ENCODE measurements at places on chromosomes 13 and 19.

DNA sequence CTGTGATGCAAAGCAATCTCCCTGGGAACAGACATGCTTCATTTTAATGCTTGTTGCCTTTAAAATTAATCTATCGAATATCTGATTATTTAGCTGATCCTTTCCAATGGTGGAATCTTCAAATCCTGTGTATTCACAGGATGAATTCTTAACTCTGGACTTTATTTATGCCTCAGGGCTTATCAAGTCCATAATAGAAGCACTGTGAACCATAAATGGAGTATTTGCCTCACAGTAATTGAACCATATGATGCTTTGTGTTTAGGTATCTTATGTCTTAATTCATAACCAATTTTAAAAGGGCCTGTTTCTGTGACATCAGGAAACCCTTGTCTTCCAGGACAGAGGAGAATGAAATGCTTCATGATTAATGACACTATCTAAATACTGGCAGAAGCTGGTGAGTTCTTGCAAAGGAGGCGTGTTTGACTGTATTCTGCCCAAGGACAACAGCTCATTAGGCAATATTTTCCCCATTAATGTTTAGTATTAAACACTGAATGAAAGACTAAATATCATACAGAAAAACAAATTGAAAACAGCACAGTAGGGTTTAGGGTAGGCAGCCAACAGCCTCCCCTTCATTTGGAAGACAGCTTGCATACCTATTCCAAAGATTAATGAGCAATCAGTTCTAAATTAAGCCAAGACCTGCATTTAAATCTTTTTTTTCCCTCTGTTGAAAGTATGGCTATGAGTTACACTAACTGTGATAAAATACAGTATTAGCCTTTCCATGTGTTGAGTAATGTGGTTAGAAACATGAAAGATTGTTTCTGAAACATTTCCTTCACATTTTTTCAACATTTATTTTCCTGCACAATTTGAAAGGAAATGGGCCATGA is 709.4 kb downstream of the PCDH9 start:
- no peak for DNase-seq

DNA sequence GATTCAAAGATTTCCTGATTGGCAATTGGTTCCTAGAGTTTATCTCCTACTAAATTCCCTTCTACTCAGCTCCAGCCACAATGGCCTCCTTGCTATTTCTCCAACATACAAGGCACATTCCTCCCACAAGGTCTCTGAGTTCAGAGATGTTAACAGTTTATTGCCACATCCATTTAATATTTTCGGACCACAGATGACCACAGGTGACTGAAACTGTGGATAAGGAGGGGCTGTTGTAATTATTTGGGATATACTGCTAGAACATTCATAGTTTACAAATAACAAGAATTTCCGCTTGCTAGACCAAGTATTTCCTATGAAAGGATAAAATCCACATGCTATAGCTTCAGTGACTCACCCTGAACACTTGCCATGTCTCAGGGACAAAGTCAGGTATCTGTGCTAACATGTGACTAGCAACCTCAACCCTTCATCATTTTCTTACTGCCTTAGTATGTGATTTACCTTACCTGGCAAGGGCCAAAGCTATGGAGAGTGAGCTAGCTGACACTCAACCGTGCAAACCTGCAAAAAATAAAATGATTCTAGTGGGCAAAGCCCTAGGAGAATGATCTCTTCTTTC is 117.7 kb downstream of the TBC1D4 start:
- DNase-seq, result no peak

GRCh38 chr13:87052731-87053130 is 618.4 kb upstream of the SLITRK5 start:
- DNase-seq, result no peak

DNA sequence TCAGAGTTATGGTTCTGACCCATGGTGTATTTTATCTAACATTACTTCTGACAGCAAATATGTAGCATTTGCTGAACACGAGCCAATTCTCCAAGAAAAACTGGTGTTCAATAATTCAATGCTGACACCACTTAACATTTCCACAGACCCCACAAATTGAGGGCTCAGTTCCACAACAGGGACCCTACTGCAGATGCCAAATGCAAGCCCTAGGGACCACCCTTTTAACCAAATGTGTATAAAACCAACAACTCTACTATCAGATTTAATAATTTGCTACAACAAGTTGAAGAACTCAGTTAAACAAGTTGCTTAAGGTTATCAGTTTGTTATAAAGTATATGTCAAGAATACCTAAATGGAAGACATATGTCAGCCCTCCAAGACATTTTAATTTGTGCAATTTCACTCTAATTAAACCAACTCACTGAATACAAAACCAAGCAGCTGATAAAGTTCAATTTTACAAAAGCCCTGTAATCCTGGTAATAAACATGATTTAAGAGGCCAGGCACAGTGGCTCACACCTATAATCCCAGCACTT is 6.7 kb downstream of the ZNF44 start:
- DNase-seq, result no peak

DNA sequence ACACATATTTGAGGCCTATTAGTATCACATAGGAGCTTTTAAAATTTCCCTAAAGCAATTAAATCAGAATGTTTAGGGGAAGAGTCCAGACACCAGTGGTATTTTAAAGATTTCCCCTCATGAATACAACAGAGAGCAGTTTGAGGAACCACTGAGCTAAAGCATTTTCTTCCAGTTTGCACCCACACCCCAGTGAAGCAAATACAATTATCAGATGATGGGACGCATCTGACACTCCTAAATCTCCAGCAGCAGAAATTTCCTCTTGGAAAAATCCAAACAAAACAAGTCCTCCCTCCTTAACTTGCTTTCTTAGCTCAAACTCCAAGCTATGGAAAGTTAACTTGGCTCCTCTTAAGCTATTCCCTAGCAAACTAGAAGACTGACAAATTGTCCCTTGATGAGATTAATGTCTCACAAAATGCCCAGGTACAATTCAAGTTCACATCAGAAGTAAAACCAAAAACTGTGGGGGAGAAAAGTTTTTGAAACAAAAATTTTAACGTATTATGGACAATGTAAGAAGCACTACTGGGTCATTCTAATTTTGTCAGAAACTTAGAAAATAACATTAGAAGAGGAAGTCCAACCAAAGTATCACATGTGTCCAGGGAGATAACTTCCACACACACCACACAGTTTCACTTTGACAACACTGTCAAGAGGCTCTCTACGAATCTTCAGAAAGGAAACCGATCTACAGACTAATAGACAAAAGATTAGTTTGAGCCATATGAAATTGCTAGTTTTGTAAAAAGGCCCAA is 74.1 kb downstream of the ABCC4 start:
- DNase-seq, result no peak

DNA sequence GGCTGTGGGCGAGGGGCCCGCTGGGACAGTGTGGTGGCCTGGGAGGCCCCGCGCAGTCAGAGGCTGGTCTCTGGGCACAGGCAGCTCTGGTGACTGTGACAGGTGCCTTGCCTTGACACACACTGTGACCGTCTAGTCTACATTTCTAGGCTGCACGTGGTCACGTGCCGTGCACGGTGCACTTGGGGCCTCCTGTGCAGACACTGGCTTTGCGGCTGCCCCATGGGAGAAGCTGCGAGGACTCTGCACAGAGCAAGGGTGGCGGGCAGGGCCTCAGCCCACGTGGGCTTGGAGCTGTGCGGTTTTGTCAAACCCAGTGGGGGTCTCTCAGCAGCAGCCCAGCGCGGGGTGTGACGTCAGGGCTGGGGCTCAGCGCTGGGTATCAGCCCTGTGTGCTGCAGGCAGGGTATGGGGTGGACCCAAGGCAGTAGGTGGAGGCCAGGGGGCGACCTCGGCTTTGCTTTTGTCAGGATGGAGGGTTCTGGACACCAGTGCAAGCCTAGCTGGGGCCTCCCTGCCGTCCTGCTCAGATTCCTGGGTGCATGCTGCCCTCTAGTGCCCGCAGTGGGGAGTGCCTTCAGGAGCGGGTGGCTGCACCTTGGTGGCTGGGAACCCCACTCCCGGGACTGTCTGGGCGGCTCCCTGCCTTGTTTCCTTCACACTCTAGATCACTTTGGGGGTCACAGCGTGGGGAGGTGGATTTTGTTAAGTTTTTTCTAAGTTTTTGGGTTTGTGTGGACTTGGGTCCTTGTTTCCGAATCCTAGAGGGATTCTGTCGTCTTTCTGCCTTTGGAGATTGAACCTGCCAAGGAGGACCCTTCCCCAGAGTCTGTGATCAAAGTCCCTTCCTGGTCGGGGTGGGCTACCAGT is 62.6 kb downstream of the KDM4B start:
- DNase-seq, result no peak

DNA sequence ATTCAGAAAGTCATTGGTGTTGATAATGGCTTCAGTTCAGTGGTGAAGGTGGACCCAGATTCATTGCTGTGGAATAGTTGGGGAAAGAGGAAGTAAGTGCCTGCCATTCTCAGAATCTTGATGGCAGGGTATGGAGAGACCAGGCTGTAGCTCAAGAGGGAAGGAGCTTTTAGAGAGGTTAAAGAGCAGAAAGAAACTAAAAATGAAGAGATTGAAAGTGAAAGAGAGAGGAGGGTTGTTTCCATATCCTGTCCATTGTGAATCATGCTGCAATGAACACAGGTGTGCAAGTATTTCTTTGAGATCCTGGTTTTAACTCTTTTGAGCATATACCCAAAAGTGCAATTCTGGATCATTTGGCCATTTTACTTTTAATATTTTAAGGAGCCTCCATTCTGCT is 12.5 kb downstream of the GJB6 start:
- DNase-seq, result no peak

GRCh38 chr13:47519626-47520025 is 481.4 kb downstream of the SUCLA2 start:
- no peak for DNase-seq

- DNase-seq, result no peak
Measured at GRCh38 chr19:48319647-48320541, 5.5 kb upstream of the EMP3 start.

GRCh38 chr13:19587635-19588300 is 26.4 kb upstream of the TPTE2 start:
- DNase-seq, result no peak

- DNase-seq, result no peak
Measured at GRCh38 chr13:87128036-87128435, 543.1 kb upstream of the SLITRK5 start.

GRCh38 chr13:26022538-26023292 is 29.1 kb downstream of the SHISA2 start:
- no peak for DNase-seq

- no peak for DNase-seq
Measured at GRCh38 chr13:33213024-33213768, 72.4 kb downstream of the STARD13 start.

DNA sequence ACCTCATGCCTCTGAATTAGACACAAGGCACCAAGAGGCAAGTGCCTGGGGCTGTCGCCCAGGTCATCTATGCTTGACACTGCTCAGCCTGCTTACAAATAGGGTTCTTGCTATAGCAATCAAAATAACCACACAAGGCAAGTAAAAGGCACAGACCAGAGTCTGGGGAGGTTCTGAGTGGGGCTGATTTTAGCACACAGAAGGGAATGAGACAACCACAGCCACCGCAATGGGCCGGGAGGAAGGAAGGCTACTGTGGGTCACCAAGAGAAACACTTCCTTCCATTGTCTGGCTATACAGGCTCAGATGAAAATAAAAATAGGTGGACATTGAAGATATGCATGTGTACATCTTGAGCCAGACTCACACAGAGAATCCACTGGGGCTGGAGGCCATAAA is 159.1 kb downstream of the DLEU7 start:
- no peak for DNase-seq

DNA sequence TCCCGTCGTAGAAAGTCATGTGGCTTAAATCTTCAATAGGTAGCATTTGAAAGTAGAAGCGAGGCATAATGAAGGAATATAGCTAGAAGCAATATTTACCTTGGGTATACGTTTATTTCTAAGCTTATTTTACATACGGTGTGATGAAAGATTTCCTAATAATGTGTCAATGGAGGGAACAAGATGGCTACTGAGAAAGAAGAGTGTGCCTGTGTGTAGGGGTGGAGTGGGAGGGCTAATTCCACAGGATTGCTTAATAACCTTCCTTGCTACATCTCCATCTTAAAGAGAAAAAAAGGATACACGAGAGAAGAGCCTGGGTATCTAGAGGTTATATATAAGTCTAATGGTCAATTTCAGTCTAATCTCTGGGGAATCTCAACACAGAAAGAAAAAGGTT is 2.0 kb downstream of the SPART start:
- no peak for DNase-seq

GRCh38 chr13:77522444-77522843 is 13.1 kb upstream of the SCEL start:
- DNase-seq, result no peak

- no peak for DNase-seq
Measured at GRCh38 chr19:44626048-44626624, 12.8 kb downstream of the IGSF23 start.

- no peak for DNase-seq
Measured at GRCh38 chr13:82259284-82259683, 1623.0 kb downstream of the SLITRK1 start.

DNA sequence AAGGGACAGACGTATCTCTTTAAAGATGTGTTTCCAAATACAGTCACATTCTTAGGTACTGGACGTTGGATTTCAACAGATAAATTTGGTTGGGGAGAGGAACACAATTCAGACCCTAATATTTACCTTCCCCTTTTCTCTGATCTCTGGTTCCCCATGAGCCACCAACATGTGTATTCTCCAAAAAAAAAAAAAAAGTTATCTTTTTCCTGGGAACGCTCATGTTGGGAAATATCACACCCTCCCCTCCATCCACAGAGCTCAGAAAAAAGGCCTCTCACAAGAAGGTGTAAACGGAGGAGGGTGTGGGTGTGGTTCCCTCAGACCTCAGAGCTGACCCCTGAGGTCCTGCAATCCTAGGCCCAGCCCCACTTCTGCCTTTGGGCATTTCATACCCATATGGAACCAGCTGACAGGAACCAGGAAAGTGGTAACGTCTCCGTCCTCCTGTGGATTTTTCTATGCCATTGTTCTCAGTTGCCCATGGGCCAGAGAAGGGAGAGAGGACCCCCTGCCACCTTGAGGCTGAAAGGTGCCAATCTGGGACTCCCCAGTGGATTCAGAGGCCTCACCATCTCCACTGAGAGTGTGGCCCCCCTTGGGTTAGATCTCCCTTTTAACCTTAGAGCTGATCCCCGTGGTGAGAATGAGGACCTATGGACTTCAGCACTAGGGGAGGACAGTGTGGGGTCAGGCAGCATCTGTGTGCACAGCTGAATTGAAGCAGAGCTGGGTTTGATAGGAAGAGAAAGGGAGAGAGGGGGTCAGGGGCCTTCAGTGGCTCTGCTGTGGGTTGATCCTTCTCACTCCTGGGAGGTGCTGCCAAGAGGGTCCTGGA is 8.4 kb upstream of the SIGLEC12 start:
- DNase-seq, result peak; percentile 37

DNA sequence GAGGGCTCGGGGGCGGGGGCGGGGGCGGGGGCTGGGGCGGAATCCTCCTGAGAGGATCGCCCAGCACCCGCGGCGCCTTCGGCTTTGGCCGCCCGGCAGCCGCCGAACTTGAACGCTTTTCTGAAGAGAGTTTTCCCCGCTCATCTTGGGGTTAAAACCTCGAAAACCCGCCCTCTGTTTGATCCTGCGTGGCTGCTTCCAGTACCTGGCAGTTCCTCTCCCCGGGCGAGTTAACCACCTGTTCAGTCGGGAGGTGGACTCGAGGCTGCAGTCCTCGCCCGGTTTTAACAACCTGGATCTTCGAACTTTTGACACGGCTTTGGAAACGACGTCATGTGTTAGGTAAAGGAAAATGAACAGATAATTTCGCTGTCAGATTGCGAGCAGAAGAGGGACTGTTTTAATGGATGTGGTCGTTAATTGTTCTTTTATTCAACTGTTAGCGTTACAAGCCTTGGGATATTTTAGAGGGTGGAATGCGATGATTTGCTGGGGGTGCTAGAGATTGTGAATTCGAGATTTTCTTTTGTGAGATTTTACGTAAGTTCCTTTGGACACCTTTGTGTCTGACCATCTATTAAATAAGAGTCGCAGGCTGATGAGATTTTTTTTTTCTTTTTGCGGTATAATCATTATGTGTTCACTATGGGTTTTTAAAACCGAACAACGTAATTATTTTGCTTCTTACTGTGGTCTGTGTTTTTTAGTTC is 1.0 kb downstream of the FNDC3A start:
- no peak for DNase-seq
